ENCODE measurements at places on chromosomes 1 and 21. TPM values are rescaled to one million over a fixed set of nuclear protein-coding genes. Genes with fewer than 3 reads are reported as not detected.
A peak's percentile ranks its signal among the peaks of the same experiment; 100 is the strongest.

Gene SPRR5
- not detected for total RNA-seq

DNA sequence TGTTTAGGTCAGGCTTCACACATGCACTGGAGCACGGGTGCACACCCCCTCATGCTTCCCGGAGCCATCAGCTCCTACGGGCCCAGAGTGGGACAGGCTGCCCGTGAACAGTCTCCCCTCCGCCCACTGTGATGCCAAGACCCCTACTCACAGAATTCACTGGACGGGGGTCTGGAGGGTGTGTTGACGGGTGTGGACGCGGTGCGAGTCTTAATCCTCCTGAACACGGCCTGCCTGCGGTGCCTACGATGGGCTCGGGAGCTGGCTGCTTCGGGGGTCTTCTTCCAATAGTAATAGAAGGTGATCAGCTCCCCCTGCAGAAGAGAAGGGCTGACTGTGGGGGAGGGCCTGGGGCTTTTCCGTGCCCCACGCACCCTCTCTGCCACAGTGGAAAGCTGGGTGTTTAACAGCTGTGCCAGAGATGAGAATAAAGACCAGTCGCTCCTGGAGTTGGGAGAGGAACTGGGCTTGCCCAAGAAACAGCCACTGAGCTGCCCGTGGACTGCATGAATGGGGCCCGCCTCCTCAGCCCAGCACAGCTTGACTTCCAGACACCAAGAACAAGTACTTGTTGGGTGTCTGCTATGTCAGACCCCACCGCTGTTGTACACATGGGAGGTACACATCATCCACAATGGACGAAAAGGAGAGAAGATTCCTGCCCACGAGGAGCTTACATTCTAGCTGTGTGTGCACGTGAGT is 47.9 kb downstream of the SLC45A1 start:
- no peak for DNase-seq

Gene MASP2
- total RNA-seq: not detected

Gene TMEM201
- 4.7 TPM for total RNA-seq

Gene TMEM234
- total RNA-seq: 9.8 TPM

Gene C1QC
- 7.5 TPM for total RNA-seq

Gene SPRR1B
- not detected for total RNA-seq

GRCh38 chr1:61241411-61241838 is 159.1 kb downstream of the NFIA start:
- DNase-seq: peak; percentile 34

DNA sequence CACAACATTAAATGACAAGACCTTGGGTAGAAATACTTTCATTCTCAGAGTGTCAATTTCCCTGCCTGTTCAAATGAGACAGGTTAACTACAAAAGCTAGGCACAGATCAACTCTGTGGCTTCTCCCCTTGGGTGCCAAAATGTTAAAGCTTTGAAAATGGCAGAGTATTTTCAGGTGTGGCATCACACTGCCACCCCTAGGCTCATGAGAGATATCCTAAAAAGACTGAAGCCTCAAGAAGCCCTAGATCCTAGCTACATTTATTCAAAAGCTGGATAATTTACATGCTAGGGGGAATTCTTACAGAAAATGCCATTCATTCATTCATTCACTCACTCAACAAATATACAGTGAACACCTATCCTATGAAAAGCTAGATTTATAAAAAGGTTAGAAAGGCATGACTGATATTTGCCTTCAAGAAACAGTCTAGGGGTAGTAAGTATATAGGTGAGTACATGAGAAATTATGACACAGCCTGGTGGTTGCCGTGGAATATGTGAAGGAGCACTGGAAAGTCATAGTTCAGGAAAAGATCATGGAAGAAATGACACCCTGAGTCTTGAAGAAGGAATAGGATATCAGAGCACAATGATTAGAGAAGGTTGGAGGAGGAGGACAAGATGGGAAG is 15.9 kb upstream of the RAB4A start:
- no peak for DNase-seq

Gene PRAMEF8
- not detected for total RNA-seq

GRCh38 chr1:21631944-21632887 is 36.9 kb downstream of the RAP1GAP start:
- no peak for DNase-seq

GRCh38 chr1:168287237-168287664 is 6.6 kb downstream of the TBX19 start:
- no peak for DNase-seq

DNA sequence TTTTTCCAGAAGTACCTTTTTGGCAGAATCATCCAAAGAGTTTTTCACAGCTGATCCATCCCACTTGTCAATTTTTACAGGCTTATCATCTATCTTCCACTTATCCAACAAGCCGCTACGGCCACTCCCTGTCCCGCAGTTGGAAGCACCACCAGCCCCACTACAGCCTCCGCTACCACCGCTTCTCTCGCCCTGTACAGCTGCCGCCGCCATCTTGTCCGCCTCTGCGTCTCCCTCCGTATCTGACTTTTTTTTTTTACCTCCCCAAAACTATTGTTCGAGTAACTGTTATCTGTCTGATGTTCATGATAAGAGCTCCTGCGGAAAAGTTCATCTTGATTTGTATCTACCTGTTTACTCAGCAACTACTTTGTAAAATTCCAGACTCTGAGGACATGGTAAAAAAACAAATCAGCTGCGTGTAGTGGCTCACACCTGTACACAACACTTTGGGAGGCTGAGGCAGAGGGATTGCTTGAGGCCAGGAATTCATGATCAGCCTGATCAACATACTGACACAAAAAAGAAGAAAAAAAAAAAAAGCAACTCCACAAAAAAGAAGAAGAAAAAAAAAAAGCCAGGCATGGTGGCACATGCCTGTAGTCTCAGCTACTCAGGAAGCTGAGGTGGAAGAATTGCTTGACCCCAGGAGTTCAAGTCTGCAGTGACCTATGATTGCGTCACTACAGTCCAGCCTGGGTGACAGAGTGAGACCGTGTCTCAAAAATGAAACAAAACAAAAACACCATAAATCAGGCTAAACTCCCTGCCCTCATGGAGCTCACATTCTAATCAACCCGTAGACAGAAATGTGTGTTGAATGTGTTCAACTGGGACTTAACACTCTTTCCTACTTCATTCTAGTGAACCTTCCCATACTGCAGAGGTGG is 8.0 kb upstream of the EYA3 start:
- no peak for DNase-seq

Gene ABL2
- 36.5 TPM for total RNA-seq

- no peak for DNase-seq
These were observed 3.1 kb downstream of the ASCL5 start for GRCh38 chr1:201123866-201124265.

DNA sequence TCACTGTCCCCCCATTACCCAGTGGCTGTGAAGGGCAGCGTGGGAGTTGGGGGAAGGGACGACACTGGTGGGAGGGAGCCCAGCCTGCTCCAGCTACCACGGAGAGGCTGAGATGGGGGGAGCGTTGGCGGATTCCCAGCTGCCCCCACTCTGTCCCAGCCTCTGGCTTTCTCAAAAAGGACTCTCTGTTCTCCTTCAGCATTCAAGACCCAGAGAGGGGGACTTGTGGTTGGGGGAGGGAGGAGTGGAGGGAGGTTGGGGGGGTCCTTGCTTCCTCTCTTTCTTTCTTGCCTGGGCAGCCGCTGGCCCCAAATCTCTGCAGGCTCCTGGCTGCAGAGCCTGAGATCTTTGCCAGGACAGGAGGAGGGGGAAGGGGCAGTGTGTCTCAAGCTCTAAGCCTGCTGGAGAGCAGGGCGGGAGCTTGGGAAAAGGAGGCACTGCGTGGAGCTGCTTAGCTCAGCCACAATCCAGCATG is 2.2 kb downstream of the ATP1A2 start:
- peak; percentile 81 for DNase-seq

- no peak for DNase-seq
These were observed 185.6 kb downstream of the TGFBR3 start for GRCh38 chr1:91700332-91700731.

Gene NBPF10
- total RNA-seq: 1.1 TPM

DNA sequence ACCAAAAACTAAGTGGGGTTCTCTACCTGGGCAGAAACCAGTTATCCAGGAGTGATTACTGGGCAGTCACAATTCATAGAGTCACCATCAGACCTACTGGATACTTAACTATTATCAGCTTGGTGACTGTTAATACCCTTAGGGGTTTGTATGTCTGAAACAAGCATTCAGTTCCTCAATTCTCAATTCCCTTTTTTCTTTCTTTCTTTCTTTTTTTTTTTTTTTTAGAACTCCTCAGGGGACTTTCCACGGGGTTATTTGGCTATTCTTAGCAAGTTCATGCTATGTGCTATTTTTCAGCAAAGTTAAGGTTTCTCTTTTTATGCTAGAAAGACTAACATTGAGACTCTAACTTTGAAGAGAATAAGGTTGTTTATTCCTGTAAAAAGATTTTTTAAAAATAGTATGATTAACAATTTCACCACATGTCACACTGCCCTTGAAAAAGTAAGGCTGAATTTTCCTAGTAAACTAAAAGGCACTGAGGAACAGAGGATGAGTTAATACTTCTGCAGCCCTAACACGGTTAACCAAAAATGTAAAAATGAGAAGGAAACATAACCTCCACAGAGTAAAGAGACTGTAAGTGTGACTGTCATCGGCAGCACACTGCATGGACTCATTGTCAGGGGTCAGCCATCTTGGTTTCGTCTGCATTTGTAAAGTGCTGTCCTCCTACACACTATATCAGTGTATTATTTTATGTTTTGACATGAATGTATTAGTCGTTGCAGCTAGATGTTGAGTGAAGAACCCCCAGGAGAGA is 310.2 kb downstream of the NTNG1 start:
- DNase-seq: no peak

DNA sequence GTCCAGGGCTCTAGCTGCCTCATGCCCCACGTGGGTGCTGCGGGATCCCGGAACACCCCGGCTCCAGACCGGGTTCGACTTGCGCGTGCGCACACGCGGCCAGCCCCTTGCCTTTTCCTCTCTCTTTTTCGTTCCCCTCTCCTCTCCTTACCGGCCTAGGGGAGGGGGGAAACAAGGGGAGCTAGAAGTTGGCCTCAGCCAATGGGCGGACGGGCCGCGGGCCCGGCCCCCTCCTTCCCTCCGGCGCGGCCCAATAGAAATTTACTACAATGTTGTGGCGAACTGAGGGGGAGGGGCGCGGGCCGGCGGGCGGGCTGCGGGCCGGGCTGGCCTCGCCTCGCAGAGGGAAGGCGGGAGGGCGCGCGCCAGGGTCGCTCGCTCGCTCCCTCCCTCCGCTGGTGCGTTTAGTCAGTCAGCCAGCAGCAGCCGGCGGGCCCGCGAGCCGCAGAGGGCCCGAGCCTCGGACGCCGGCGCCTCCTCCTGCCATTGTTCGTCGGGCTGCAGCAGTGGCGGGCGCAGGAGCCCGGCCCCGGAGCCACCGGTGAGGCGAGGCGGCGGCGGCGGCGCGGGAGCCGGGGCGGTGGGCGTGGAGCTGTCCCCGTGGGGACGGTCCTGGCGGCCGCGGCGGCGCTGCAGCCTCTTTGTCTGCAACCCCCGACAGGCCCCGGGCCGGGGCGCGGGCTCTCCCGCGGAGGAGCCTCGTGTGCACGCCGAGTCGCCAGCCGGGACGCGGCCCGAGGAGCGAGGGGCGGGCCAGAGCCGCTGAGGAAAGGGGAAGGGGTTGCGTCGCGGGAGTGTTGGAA is at the start of gene EPB41:
Gene EPB41 (plus strand): TSS at position 342 of the 803 bp plus-strand sequence. CDS start 72,869 bp downstream, outside the sequence.
- peak; percentile 75 for DNase-seq

Gene OR10J1
- total RNA-seq: not detected

- DNase-seq: no peak
These were observed 45.2 kb upstream of the DPT start for GRCh38 chr1:168774241-168774640.

DNA sequence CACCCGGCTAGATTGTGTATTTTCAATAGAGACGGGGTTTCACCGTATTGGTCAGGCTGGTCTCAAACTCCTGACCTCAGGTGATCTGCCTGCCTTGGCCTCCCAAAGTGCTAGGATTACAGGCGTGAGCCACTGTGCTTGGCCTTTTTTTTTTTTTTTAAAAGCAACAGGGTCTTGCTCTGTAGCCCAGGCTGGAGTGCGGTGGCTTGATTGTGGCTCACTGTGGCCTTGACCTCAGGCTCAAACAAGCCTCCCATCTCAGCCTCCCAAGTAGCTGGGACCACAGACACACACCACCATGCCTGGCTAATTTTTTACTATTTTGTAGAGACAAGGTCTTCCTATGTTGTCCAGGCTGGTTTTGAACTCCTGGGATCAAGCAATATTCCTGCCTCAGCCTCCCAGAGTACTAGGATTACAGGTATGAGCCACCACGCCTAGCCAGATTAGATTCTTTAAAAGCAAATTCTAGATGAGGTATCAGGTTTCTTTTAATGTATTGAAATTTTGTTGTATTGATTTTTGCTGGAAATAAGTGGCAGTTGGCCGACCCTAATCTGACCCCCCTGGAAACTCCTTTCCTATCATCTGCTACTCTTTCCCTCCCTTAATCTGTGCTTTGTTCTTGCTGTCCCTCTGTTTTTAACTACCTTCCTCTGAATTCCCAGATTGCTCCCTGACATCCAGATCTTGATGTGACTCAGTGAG is 26.6 kb downstream of the ZFYVE9 start:
- DNase-seq: no peak

DNA sequence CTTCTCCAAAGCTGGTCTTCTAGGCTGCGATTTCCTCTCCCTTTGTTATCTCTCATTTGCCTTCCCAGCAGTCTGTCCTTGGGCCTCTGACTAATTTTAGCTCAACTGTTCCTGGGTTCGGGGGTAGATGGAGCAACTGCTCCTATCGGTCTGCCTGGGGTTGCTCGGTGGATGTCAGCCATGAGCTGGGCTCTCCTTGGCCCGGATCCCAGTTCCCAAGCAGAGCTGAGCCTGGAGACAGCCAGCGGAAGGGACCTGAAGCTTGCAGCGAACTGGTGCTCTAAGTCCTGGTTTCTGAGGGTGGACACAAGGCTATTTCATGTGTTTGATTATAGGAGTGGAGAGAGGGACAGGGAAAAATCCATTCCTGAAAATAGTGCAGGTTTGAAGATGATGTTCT is 423.0 kb downstream of the RPS6KC1 start:
- no peak for DNase-seq

GRCh38 chr1:57424231-57425027 is 569 bp upstream of the DAB1 start:
- DNase-seq: peak; percentile 28

Gene HSD11B1
- total RNA-seq: not detected

Gene FBXO2
- total RNA-seq: 2.7 TPM

Gene OR2T35
- not detected for total RNA-seq

GRCh38 chr1:232922485-232922884 is 27.9 kb upstream of the NTPCR start:
- DNase-seq: no peak

Gene CD247
- 2.3 TPM for total RNA-seq

- no peak for DNase-seq
These were observed 31.2 kb upstream of the CSF3R start for GRCh38 chr1:36513676-36514473.

- DNase-seq: no peak
These were observed 1.1 kb downstream of the ARHGAP30 start for GRCh38 chr1:161068306-161069234.

Gene OR2G6
- not detected for total RNA-seq

DNA sequence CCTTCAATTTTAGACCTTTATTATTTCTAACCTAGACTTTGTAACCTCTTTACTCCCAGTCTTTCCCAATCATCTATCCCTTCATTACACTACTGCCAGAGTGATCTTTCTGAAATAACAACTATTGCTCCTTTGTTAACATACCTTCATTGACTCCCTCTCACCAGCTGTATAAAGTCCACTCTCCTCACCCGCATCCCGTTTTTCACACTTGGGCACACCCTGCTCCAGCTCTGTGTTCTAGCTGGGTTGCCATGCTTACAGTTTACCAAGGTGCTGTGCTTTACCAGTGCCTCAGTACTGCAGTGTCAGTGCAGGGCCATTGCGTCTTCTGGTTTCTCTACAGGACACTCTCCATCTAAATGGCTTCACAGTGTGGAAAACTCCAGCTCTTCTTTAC is 148.2 kb downstream of the NFIA start:
- DNase-seq: no peak

All from occipital lobe (tissue), 3 donors.